ENCODE measurements at places on chromosomes 5 and 9. TPM values are rescaled to one million over a fixed set of nuclear protein-coding genes. Genes with fewer than 3 reads are reported as not detected.

The GGTA1 gene
- total RNA-seq: 5.6 TPM

DNA sequence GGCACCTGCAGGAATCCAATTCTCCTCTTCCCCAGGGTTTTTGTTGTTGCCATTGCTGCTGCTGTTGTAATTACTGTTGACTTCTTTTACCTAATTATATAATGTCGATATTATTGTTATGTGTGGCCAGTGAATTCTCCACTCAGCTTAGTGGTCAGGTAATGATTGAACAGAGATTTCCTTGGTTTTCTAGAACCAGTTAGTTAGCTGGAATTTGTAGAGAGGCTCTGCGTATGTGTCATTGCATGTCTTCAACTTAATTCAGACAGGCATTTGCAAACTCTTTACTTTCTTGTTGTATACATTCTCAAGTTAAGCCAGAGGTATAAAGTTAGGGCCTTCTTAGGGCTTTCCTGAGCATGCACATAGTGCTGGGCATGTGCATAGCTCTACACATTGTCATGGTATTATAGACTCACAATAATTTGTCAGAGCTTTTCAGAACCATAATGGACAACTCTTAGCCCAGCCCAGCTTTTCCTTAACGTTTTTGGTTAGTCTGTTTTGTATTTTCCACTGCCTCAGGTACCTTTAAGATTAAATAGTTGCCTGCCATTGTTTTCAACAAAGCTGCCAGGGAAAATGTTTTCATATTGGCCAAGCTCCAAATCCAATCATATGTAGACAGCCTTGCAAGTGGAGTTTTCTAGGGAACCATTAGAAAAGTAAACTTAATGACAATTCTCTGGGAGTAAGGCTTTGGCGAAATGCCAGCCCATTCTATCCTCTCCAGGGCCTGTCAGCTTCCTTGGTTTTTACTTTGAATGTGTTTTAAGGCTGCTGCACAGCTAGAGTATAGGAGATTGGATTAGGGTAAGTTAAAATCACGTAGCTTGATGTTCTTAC lies 68.1 kb downstream of the UBE2R2 start:
- no peak for DNase-seq

The IFNA2 gene
- total RNA-seq: not detected

DNA sequence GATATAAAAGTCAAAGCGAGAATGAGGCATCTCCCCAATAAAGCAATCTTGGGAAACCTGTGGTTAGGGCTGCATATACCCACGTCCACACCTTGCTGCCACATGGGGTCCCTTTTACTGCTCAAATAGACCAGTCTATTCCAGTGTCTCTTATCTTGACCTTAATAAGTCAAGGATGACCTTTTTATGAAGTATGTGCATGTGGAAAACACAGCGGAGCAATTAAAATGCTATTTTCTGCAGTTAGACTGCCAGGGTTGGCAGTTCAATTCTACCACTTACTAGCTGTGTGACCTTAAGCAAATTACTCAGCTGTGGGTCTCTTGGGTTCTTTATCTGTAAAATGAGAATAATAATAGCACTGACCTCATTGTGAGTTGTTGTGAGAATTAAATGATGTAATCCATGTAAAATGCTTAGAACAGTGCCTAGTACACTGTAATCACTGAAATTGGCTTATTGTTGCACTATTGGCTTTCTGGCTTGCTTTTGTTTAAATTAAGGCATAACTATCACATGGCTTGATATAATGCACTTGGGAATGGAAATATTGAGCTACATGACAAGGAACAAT lies 67.8 kb upstream of the HSPB3 start:
- no peak for DNase-seq

The BRD3 gene
- total RNA-seq: 21.5 TPM

- no peak for DNase-seq
Observed at GRCh38 chr9:124789531-124789930, 12.6 kb downstream of the OLFML2A start.

The MAMDC2 gene
- 4.6 TPM for total RNA-seq

The TMEFF1 gene
- total RNA-seq: not detected

GRCh38 chr9:109012009-109012875 lies 1.1 kb downstream of the CTNNAL1 start:
- DNase-seq: peak; percentile 46

- no peak for DNase-seq
Observed at GRCh38 chr5:154334406-154335064, 111.3 kb upstream of the SAP30L start.

GRCh38 chr9:34624475-34625185 lies 4.2 kb downstream of the ARID3C start:
- DNase-seq: no peak

DNA sequence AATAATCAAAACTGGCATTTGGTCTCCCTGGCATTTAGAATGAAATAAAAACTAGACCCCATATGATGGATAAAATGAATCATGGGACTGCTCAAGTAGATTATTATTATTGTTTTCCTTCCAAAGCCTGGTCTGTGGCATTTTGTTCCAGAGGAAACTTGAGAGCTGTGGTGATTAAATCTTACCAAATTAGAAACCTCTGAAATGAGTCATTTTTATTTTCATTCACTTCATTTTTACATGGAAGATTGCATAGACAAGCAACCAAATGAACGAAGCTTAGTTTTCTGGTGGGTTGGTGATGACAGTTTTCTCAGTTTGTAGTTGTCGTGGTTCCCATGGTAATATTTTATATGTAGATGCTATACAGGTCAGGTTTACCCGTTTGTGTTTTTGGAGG lies 23.4 kb downstream of the PAM start:
- no peak for DNase-seq

GRCh38 chr9:83433846-83434245 lies 104.4 kb downstream of the FRMD3 start:
- DNase-seq: no peak

The ZNF883 gene
- 0.39 TPM for total RNA-seq

GRCh38 chr9:73863924-73864323 lies 633.2 kb upstream of the RORB start:
- DNase-seq: no peak

DNA sequence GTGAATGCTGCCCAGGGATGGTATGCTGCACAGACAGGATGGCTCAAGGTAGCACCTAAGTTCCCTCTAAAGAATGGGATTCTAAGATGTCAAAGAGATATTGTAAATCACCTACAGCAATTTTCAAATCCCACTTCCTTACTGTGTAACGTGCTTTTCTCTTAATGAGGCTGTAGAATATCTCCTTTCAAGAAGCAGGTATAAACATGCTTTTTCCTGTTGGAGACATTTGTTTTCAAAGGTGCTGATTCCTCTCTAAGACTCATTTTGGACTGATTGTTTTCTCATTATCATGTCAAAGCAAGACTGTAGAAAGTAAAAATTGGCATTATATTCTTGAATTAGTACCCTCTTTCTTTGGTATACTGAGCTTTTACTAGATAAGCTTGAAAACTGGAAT lies 412.6 kb upstream of the PAPPA start:
- no peak for DNase-seq

GRCh38 chr9:133203506-133204075 lies 5.5 kb downstream of the OBP2B start:
- DNase-seq: no peak

DNA sequence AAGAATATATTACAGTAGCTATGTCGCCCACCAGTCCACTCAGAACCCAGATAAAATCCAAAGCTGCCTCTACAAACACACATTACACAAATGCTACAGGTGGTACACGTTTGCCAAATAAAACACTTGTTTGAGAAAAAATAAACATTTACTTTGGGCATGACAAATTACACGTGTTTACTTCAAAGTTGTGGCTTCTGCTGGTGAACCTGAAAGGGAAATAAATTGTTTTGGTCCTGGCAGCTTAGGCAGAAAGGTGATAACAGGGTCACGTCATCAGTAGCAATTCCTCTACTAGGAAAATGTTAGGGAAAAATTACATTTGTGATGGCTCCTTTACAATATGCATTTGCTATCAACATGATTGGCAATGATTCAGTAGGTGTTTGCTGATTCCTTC lies 497.3 kb upstream of the WWC1 start:
- DNase-seq: no peak

The PCDHGC4 gene
- 0.64 TPM for total RNA-seq

The GABRA1 gene
- not detected for total RNA-seq

- no peak for DNase-seq
Observed at GRCh38 chr5:173909199-173909598, 21.1 kb downstream of the CPEB4 start.

The PCDHGA5 gene
- total RNA-seq: 1.5 TPM

- DNase-seq: peak; percentile 66
Observed at GRCh38 chr5:1294835-1295649, at the start of gene TERT. Gene TERT, minus strand, starts transcription at chr5:1295068. Its CDS starts 79 bp downstream, at chr5:1294989.

GRCh38 chr5:94288937-94289336 lies 329.5 kb downstream of the KIAA0825 start:
- no peak for DNase-seq

The FAM53C gene
- total RNA-seq: 9.2 TPM

- DNase-seq: no peak
Observed at GRCh38 chr5:42953041-42953440, 87.1 kb downstream of the ANXA2R start.

DNA sequence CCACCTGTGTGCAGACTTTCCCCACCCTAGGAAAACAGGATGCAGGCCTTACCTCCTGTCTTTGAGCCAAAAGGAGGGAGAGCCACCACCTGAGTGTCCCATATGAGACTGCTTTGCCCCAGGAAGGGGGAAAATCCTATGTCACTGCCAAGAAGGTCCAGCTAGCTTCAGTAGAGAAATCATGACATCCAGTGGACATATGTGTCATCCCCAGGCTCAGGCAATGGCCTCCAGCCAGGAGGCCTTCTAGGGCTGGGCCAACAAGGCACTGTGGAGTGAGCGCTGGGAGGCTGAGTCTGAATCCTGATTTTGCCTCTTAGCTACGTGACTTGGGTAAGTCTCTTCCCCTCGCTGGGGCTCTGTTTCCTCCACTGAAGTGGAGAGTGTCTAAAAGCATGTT lies 60.2 kb downstream of the SMIM23 start:
- DNase-seq: no peak

- no peak for DNase-seq
Observed at GRCh38 chr5:91977579-91977978, 594.5 kb upstream of the ARRDC3 start.

DNA sequence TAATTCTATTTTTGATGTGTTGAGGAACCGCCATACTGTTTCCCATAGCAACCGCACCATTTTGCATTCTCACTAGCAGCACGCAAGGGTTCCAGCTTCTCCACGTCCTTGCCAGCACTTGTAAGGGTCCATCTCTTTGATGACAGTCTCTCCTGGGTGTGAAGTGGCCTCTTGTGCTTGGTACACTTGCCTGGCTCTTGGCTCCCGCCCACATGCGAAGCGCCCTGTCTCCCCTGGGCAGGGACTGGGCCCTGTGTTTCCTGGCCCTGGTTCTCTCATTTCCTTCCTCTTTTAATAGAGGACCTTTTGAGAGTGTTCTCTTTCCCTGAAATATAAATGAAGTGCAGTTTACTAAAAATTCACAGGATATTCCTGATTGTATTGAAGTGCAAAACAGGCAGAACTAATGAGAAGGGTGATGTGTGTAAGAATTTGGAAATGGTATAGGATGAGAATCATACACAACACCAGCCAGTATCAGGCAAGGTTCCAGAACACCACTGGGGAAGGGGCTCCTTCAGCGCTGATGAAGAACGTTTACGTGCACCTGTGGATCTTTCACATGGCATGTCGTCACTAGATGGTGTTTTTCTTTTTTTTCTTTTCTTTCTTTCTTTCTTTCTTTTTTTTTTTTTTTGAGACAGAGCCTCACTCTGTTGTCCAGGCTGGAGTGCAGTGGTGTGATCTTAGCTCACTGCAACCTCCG lies 73.0 kb downstream of the EHMT1 start:
- DNase-seq: no peak

The CD74 gene
- total RNA-seq: 132 TPM

The OMD gene
- 1.6 TPM for total RNA-seq

DNA sequence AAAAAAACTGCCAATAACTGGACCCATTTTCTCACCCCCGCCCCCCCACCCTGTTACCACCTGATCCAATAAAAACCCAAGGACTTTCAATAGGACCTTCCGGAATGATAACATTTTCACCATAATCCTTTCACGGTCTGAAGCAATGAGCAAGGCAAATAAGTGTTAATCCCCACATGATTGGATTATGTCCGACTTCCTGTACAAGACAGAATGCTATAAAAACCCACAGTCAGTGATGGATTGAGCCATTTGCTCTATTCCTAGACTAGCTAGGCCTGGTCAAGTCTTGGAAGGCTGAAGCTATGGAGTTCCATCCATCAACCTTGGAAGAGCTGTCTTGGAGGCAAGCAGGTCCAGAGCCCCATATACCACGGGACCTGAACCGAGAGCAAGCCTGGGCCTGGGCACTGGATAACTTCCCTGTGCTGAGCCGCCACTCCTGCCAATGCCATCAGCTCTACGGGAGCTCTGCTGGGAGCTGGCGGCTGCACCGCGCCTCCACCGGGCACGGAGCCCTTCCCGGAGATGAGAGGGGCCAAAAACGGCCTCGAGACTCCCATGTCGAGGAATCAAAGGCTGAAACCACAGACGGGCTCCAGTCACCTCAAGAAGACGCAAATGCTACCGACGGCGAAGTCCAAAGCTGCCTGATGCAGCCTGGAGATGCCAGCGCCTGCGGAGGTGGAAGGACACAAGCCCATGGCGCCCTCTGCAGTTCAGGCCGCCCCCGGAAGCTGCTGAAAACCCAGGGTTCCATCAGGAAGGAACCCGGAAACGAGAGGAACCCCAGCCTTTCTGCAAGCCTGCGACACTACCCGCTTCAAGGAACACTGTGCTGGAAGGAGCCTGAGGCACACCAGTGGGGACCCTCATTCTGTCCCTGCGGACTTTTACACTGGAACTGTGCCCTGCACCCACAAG lies 69.2 kb downstream of the ANXA2R start:
- DNase-seq: no peak

The OTULINL gene
- 63.1 TPM for total RNA-seq

DNA sequence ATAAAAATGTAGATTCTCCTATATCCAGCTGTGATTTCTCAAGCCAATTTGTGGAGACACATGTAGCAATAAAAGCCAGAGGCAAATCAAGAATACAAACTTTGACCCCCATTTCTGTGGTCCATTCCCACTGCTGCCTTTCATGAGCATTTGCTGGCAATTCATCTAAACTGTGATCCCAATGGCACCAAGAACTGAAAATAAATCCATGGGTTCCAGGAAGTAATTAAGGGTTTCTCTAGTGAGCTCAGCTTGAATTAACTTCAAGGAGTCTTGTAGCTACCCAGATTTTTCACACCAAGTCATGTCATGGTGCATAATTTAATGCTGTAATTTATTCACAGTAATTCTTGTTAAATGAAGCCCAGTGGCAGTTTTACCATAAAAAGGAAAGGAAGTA lies 145.0 kb upstream of the SMC2 start:
- DNase-seq: no peak

DNA sequence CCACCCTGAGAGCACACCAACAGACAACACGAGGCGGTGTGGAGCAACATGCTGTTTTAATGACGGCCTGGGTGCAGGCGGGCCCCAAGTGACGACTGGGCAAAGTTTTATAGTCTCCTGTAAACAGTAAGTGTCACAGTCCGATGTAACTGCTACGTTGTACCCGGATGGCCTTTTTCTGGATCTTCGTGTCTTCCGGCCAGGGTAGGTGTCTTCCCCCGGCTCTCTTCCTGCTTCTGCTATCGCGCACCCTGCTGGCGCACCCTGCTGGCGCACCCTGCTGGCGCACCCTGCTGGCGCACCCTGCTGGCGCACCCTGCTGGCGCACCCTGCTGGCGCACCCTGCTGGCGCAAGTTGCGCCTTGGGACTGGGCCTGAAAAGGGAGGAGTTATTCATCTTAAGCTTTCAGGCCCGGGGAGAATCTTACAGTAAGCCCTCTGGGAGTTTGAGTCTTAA lies 143.0 kb upstream of the TARS1 start:
- DNase-seq: no peak

The THBS4 gene
- total RNA-seq: 0.79 TPM

The SPATA31E1 gene
- not detected for total RNA-seq

GRCh38 chr9:133603135-133603927 lies 5.9 kb downstream of the FAM163B start:
- no peak for DNase-seq

GRCh38 chr5:108257996-108258395 lies 123.9 kb downstream of the FBXL17 start:
- no peak for DNase-seq
